ENCODE measurements at places on chromosomes 2 and 18.

- DNase-seq: no peak
These were observed 73.1 kb downstream of the RDH14 start for GRCh38 chr2:18487106-18487913.

- DNase-seq: no peak
These were observed 436.0 kb upstream of the CWC22 start for GRCh38 chr2:180442860-180443644.

DNA sequence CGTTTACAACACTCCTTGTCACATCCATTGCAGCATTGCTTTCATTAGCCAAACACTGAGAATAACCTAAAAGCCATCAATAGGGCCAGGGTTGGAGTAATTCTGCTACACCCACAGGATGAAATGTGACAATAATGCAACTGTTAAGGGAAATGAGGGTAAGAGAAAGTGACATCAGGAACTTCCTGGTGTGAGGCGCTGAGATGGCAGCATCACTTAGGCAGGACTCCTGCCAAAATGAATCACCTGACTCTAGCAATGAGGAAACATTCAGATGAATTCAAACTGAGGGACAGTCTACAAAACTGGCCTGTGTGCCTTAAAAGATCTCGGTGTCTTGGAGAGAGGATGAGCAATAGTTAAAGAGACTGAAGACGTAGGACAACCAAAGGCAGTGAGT, 115.6 kb upstream of the AGAP1 start:
- no peak for DNase-seq

- no peak for DNase-seq
These were observed 223.5 kb downstream of the GPD2 start for GRCh38 chr2:156659694-156660093.

DNA sequence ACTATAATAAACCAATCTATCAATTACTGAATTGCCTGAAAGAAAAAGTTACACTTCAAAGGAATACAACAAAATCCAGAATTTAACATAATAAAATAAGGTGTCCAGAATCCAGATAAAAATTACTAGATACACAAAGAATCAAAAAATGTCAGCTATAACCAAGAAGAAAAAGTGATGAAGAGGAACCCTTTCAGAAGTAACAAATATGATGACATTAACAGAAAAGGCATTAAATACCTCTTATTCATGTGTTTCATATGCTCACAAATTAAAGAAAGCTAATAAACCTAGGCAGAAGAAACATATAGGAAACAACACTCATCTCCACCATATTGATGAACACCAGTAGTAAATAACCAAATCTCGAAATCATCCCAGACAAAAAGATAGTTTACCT, 722.8 kb downstream of the ADCYAP1 start:
- DNase-seq: no peak

DNA sequence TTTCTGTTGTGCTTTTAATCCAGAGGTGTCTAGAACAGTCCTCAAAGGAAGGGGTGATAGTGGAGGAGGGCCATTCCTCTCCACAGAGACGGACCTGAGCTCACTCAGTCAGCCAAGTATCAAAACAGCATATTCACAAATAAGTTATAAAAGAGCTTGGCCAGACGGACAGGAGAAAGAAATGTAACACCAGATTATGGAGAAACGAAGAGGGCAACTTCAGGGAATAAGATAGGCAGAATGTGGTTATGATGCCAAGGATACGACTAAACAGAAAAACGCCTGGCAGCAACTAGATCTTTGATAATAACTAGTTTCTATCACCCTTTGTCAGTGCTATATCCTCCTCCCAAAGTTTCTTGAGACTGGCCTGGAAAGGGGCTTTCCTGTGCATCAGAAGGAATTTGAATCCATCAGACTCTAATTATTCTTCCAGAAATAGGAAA, 42.5 kb downstream of the MAP4K3 start:
- DNase-seq: no peak

- no peak for DNase-seq
These were observed 209.2 kb downstream of the ZNF407 start for GRCh38 chr18:74806700-74807416.

DNA sequence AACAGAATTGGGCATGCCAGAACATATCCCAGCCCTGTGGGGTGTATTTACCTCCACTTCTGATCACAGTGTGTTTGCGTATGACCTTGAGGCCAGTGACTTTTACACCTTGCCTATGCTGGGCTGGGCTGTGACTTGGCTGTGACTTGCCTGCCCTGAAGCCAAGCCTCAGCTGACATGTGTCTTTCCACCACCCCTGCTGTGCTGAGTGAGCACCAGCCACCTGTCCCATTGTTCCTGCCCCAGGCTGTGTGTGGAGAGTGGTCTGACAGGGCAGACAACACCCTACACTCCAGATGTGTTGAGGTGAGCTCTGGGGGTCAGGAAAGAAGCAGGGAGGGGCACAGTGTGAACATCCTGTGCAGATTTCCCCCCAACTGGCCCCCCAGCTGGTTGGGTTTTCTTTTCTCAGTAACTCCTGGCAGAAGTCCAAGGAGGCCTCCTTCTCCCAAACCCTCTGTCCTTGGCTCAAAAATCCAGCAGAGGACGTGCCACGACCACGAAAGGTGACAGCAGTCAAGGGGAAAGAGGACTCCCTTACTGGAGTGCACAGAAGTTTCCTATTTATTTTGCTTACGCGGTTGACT, 5.1 kb upstream of the STEAP3 start:
- DNase-seq: no peak

DNA sequence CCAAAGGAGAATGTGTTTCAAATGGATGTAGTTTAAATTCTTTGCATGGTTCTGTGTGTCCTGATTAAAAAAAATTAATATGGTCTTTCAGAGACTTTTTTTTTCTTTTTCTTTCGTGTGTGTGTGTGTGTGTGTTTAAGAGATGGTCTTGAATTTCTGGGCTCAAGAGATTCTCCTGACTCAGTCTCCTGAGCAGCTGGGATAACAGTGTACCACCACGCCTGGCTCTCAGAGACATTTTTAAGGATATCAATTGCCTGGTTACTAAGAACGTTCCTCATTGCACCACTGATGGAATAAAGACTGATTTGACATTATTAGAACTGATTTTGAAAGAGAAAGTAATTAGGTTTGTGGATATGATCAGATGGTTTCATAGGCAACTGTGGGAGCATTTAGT, 163.8 kb upstream of the SMAD7 start:
- no peak for DNase-seq

DNA sequence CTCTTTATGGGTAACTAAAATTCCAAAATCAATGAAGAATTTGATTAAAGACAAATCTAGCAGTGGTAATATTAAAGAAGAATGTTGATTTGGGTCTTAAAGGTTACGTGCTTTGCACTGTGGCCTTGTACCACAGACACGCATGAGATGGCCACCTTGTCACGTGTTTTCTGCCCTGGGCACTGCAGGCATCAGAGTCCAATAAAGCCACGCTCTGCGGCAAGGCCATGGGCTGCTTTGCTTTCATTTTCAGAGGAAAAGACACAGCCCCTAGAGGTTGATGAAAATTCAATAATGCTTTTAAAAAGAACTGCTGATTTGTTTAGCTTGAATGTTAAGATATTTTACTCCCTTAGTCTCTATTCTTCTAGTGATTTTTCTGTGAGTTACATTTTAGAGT, 30.4 kb downstream of the AOX1 start:
- DNase-seq: no peak

- no peak for DNase-seq
These were observed 749.6 kb upstream of the VRK2 start for GRCh38 chr2:57296795-57297517.

DNA sequence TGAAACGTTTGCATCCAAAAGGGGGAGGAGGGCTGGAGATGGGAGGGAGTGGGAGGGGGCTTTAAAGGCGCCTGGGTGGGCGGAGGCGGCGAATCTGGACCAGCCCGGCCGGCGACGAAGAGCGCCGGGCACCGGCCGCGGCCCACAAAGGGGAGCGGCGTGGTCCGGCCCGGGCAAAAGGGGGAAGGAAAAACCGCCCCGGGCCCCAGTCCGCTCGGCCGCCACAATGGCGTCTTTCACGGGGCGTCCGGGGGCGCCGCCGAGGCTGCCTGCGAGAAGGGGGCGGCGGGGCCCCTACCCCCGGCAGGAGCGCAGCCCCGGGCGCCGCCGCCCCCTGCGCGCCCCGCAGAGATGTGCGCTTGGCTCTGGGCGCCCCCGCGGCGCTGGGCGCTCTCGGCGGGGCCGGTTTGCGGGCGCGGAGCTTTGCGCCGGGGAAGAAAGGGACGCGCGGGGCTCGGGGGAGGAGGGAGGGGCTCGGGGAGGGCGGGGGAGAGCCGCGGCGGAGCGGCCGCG, 108.1 kb upstream of the KCTD1 start:
- no peak for DNase-seq

GRCh38 chr2:189144700-189145211, 34.8 kb downstream of the COL5A2 start:
- DNase-seq: no peak

DNA sequence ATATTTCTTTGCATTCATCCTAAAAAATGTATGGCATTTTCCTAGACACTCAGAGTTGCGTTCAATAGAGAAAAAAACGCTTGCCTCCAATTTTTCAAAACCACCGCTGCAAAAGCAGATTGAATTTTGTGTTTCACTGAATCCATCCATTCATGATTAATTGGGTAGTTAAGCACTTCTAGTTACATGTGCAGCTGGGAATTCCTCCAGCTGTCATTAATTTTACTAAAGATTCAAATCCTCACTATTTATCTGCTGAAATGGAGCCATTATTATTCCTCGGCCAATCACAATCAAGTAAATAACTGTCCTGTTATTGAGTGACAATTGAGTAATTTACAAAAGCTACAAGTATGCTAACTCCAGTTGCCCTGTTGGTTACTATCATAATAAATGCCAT, 75.8 kb upstream of the ARL5A start:
- DNase-seq: no peak

DNA sequence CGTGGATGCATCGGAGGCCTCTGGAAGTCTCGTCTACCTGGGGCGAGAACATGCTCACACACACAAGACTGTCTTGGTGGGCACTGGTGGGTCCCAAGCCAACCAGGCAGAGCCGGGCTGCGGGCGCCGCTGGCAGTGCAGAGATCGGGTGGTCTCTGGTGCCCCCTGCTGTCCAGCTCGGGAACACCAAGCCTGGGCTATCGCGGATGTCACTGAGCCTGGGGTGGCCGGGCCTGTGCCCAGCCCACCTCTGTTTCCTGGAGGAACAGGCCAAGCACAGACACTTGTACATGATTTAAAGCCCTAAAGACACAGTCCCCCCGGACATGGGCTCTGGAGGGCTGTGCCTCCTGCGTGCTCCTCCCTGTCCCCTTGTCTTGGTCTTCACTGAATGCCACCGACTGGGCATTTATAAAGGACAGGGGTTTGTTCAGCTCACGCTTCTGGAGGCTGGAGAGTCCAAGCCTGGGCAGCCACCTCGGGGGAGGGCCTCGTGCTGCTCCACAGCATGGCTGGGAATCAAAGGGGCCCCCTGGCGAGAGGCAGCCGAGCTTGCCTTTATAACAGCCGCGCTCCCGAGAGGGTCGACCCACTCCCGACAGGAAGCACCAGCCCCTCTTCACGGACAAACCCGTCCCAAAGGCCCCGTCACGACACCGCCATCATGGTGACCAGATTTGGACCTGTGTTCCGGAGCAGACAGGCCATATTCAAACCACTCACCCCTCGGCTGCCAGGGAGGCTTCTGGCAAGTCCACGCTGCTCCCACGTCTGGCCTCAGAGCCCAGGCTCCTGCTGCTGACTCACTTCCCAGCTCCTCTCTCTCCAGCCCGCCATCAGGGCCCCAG, 3.6 kb upstream of the OTOS start:
- peak; percentile 87 for DNase-seq

DNA sequence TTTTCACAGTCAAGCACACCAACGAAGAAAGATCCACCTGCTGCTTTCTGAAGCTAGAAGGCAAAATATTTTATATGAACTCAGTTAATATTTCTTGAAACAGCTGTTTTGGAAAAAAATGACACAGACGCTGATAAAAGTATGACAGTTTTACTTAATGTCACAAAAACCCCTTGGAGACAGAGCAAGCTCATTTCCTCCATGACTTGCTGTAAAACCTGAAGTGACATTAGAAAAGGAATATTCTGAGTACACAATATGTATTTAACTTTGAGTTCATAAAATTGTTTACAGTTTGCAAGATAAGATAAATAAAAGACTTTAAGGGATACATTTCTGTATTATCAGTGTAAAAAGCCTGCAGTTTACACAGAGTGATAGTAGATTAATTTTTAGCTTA, 105.4 kb downstream of the DSEL start:
- no peak for DNase-seq

DNA sequence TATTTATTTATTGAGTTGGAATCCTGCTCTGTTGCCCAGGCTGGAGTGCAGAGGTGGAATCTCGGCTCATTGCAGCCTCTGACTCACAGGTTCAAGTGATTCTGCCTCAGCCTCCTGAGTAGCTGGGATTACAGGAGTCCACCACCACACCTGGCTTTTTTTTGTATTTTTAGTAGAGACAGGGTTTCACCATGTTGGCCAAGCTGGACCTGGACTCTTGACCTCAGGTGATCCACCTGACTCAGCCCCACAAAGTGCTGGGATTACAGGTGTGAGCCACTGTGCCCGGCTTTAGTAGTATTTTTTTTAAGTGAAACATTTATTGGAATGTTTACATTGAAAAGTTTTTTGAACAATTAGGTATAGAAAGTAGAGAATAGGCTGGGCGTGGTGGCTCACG, 23.9 kb downstream of the SLC20A1 start:
- DNase-seq: peak; percentile 1

GRCh38 chr18:32661486-32662299, 111.1 kb downstream of the KLHL14 start:
- peak; percentile 90 for DNase-seq

GRCh38 chr2:101173707-101174295, 22.6 kb upstream of the TBC1D8 start:
- DNase-seq: no peak

DNA sequence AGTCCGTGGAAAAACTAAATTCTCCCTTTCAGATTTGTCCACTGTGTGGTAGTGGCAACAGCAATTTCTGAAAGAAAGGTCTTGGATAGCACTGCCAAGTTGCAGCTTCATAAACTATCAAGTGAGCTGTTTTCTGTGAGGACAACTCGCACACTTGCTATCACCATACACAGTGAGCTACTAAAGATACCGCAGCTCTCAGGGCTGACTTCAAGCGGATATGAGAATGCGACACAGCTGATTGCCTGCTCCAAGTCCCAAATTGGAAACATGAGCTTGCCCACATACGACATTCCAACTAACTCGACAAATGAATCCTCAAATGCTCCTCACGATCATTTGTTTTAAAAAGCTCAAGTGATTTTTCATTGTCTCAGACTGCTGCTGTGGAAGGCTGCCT, 46.2 kb downstream of the E2F6 start:
- no peak for DNase-seq

GRCh38 chr2:11367170-11367730, 22.8 kb upstream of the ROCK2 start:
- no peak for DNase-seq

- DNase-seq: peak; percentile 65
These were observed 106.5 kb upstream of the COL5A2 start for GRCh38 chr2:189285962-189286645.

GRCh38 chr2:17793803-17794354, 22.4 kb upstream of the MSGN1 start:
- no peak for DNase-seq

- no peak for DNase-seq
These were observed 409.0 kb downstream of the LPIN1 start for GRCh38 chr2:12155303-12156051.
